Stimulated activated CD4-positive, alpha-beta T cell treated with anti-CD3 and anti-CD28 coated beads, Interleukin-1b, Interleukin-23, amount 100 ng/mL, for 1 hour (primary cell): ENCODE measurements at places on chromosomes 3 and 15.

GRCh38 chr3:147423537-147423797, 14.3 kb downstream of the ZIC1 start:
- no peak for DNase-seq

- DNase-seq: no peak
Observed at GRCh38 chr3:188822411-188822810, 349.4 kb upstream of the TPRG1 start.

DNA sequence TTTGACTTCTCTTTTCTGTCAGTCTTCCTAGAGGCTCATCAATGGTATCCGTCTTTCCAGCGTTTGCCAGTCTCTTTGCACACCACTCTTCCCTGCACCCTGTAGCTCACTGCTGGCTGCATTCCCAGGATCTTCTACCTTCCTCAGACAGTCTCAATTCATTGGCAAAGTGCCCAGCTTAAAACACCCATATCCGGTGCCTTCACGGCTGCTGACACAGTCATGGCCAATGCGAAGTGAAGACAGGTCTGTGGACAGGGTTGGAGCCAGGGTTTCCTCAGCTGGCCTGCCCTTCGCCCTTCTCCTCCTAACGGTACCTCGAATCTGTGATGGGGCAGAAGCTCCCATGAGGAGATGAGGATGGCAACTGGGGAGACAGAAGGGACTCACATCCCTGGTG, 36.1 kb downstream of the PTH1R start:
- no peak for DNase-seq

DNA sequence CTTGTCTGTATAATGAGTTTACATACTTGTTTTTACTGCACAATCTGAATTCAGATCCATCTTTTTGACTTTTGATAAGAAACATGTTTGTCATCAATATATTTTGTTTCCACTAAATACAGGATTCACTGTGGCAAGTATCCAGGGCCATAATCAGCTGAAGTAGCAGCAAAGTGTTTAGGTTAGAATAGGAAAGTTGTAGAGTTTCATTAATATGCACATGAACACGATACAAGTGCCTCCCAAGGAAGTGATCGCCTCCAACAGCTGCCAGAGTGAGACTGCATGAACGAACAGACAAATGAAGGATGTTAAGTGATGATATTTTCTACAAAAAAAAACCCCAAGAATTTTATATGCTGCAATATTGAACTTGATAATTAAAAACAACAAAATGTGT, 204.3 kb downstream of the TBL1XR1 start:
- DNase-seq: no peak

DNA sequence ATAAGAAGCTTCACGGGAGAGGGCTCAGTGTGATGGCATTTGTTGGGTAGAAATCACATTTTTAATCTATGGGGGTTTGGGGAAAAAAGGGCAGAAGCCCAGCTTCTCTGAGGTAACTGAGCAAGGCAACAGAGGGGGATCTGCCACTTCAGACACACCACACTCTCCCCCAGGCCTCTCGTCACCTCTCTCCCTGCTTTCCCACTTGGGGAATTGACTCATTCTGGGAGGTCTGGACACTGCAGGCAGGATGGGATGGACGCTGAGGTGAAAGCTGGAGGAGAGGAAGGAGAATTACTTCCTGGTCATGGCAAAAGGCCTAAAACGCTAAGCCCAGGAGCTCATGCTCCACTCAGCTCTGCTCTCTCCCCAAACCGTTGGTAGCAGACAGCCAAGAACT, 33.2 kb downstream of the MYO5C start:
- no peak for DNase-seq

- no peak for DNase-seq
Observed at GRCh38 chr15:48096813-48097212, 24.0 kb upstream of the SLC24A5 start.

- peak; percentile 39 for DNase-seq
Observed at GRCh38 chr15:89129123-89129815, 41.0 kb downstream of the ABHD2 start.

- DNase-seq: no peak
Observed at GRCh38 chr3:148911592-148911991, 46.5 kb downstream of the CPA3 start.

GRCh38 chr3:12557473-12558100, 700 bp downstream of the MKRN2 start:
- DNase-seq: no peak

DNA sequence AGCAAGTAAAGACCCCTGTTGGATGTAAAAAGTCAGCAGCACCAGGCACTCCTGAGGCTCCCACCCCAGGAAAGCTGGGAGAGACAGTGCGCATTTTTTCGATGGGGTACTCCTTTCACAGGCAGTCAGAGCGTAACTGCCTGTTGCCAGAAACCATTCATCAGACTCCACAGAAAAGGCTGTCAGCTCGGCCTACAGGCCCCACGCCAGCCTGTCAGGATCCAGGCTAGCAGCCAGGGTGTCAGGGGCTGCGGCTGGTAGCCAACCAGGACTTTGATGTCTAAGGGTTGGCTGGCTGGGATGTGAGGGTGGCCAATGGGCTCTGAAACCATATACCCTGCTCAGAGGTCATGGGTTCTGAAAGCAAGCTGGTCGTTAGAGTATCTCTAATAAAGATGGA, 164.5 kb downstream of the WNT5A start:
- no peak for DNase-seq

DNA sequence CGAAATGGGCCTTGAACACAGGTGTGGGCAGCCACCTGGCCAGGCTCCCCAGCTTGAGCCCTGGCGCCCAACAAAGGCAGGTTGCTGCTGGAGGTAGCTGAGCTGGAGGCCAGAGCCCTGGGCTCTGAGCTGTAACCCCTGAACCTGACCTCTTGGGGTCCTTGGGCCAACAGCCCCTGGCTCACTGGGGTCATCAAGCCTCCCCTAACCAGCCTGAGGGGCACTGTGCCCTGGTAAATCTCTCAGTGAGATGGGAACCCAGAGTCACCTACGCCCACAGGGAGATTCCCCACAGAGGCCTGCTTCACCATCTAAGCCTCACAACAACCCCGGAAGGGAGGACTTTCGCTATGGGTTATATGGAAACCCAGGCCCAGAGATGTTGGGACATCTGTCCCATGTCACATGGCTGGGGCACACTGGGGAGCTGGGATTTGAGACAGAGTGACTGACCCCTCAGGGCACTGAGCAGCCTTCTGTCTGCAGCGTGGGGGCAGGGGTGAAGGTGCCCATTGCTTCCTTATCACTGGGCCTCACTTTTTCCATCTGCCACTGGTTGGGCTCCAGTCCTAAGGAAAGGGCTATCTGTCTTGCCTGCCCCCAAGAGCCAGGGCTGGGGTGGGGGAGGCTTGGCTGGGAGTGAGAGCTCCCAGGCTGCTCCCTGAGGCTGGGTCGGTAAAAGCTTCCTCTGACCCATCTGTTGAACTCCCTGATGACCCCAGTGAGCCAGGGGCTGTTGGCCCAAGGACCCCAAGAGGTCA, 59.1 kb downstream of the IQSEC1 start:
- DNase-seq: no peak

- DNase-seq: no peak
Observed at GRCh38 chr15:101479851-101480612, 9.5 kb downstream of the PCSK6 start.

GRCh38 chr3:5499404-5499803, 311.9 kb downstream of the EDEM1 start:
- DNase-seq: no peak
